Aorta (tissue), 5 donors: ENCODE measurements at places on chromosomes 3 and 15.

DNA sequence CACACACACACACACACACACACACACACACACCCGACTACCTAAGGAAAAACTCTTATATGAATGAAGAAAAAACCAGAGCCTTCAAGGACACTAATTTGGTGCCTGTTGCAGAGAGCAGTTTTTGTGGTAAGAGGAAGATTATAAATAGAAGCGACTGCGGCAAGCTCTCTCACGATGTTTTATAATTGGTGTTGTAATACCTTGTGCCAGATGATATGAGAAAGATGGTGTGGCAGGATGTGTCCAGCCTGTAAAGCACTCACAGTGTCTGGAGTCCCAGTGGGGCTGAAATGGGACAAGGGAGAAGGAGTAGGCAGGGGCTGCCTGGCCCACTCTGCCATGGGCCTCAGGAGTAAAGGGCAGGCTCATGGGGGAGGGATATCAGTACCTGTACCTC lies 839.9 kb downstream of the AGBL1 start:
- DNase-seq = no peak

GRCh38 chr3:159840703-159841299 lies 147.8 kb upstream of the IL12A start:
- DNase-seq = no peak

DNA sequence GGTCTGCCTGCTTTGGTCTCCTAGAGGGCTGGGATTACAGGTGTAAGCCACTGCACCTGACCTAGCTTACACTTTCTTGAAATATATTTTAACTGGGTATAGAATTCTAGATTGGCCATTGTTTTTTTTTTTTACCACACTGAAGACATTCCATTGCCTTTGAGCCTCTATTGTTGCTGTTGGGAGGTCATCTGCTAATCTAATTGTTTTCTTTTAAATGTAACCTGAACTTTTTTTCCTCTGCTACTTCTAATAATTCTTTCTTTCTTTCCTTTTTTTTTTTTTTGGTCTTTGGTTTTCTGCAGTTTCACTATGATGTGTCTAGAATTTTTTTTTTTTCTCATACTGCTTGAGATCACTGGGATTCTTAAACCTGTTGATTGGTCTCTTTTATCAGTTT lies 28.1 kb downstream of the ERICH6 start:
- DNase-seq = no peak

DNA sequence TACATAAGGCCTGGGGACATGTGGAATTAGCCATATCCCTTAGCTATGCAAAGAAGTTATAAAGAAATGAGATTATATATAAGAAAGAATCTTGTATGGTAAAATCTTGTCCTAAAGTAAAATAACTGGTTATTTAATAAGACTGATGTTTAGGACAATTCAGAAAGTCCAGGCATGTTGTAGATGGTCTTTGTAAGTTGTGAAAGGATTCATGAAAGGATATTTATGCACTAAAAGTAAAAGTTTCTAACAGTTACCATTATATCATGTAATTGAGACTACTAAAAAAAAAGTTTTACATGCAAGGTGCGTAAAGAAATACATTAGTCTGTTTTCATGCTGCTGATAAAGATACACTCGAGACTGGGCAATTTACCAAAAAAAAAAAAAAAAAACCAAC lies 146.3 kb downstream of the FMN1 start:
- DNase-seq = no peak

DNA sequence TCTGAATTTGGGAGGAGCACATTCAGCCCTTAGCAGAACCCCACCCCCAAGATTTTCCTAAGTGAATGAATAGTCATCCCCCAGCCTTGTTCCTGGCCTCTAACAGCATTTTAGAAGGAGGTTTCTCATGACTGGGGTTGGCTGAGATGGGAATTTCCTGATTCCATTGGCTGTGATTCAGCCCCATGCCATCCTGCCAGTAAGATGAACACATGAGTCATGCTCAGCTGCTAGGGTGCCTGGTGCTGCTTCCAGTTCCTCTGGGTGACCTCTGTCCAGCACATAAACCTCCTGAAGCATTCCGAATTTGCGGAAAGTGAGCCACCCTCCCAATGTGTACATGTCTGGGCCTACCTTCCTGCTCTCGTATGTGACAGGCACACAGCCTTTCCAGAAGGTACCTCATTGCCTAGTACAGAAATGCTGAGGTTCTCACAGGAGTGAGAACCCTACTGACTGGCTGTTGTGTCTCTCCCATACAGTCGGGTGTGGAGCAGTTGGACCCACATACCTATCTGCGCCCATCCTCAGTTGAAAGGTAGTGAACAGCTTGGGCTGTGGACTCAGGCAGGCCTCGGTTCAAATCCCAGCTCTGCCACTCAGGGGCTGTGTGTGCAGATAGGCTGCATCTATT lies 91.7 kb downstream of the APBA2 start:
- no peak for DNase-seq

- no peak for DNase-seq
Observed at GRCh38 chr3:186496016-186496415, 48.2 kb downstream of the CRYGS start.
